Transverse colon (tissue), 4 donors: ENCODE measurements at places on chromosomes 1 and 21. TPM values are rescaled to one million over a fixed set of nuclear protein-coding genes. Genes with fewer than 3 reads are reported as not detected.

DNA sequence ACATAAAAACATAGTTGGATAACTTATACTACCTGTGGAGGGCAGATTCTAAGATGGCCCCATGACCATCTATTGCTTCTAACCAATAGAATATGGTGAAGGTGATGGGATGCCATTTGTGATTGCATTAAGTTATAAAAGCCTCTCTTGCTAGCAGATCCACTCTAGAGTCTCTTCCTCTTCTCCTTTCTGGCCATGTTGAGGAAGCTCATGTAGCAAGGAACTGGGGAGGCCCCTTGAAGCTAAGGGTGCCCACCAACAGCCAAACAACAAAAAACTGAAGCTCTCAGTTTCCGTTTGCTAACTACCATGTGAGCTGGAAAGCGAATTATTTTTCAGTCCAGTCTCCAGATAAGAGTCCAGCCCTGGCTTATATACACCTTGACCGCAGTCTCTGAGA, 16.0 kb upstream of the AGO1 start:
- no peak for DNase-seq

DNA sequence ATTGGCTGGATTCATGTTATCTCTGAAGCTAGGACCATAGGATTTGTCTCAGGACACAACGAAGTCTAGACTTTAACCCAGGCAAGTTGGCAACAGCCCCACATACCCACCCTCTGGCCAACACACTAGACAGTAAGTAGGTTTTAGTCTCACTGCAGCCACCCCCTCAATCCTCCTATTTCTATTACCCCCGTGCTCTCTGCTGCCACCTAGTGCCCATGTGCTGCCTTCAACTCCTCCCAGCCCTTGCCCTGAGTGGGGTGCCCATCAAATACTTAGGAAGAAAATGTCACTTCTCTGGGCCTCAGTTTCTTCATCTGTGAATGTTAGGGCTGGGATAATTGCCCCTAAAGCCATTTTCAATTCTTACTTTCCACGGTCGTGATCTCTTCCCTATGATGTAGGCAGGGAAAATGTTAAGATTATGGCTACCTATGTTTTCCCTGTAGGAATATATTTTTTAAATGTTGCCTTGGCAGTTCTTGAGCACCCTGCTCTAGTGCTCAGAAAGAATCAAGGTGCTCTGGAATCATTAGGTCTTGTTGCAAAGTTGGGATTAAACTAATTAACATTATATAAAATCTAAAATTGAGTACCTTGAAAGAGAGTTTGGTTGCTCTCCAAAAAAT, 213.0 kb downstream of the LMX1A start:
- peak; percentile 35 for DNase-seq

- no peak for DNase-seq
Measured at GRCh38 chr1:78606274-78606673, 14.0 kb upstream of the IFI44L start.

DNA sequence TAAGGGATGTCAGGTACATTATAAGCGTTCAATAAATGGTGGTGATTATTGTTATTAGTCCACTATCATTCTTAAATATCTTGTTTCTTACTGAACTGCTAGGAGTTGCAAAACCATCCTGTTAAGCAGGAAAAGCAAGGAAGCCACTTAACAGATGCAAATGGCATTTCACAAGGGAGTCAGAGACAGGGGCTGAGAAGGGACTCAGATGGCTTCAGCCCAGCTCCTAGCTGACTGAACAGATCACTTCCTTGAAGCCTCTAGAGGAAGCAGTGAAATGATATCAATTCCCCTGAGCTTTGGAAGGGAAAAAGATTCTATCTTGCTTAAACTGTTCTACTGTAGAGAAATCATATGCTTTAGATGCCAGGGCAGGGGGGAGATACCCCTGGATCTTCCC, 151.5 kb downstream of the ST6GALNAC5 start:
- DNase-seq = no peak

- no peak for DNase-seq
Measured at GRCh38 chr1:227077783-227078182, 137.7 kb downstream of the COQ8A start.

DNA sequence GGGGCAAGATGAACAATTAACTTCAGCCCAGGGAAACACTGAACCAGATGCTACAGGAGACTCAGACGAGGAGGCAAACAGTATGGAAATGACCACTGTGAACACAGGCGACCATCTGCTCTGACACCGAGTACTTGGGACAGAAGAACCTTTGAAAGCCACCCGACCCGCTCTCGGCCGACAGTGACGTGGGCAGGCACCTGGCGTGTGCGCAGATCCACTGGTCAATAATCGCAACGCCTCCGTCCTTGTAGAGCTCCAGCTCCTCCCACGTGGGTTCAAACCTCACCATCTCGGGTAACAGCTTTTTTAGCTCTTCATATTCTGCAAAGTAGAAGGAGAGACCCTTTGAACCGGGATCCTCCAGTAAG, 20.3 kb downstream of the POFUT2 start:
- DNase-seq = no peak

DNA sequence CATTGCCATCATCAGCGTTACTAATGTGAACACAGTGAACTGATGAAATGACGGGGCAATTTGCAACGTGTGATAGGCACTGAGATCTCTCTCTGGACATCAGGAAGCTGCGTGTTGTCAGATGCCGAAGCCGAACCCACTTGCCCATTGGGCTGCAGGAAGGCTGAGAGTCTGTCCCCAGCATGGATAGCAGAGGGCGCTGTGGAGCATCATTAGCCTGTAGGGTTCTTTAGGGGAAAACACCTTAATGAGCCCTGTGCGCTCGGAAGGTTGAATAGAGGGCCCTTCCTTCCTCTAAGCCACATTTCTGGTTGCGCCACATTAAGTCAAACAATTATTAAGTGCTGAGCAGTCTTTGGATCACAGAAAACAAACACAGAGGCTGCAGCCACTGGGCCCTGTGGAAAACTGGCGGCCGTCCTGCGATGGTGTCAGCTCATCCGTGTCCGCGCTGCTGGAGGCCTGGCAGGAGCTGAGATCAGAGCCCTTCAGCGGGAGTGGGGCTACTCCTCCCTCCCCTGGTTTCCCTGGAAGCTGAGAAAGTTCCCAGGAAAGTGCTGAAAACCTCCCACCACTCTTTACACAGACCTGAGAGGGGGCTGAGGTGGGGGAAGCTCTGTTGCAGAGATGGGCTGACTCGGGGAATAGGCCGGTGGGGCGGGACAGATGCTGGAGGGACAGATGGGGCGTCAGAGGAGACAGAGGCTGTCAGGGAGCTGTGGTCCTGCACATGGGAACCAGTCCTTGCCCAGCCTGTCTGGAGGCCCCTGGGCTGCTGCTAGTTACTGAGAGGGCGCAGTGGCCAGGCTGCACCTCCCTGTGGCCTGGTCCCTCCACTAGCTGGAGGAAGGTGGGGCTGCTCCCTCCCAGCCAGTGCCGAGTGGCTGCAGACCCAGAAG, 12.7 kb downstream of the TFF2 start:
- peak; percentile 88 for DNase-seq

DNA sequence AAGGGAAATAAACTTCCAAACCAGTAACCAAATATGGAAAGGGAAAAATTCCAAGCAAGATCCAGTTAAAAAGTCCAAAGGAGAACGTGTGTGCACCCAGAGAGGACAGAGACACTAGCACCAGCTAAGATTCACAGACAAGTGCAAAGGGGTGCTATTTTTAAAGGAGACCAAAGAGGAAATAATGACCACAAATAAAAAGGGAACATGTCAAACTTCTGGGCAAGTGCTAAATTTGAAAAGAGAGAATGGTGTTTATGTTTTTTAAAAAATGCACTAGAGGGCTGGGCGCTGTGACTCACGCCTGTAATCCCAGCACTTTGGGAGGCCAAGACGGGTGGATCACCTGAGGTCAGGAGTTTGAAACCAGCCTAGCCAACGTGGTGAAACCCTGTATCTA, 8.6 kb downstream of the JAM2 start:
- no peak for DNase-seq

The MATN1 gene
- not detected for total RNA-seq

DNA sequence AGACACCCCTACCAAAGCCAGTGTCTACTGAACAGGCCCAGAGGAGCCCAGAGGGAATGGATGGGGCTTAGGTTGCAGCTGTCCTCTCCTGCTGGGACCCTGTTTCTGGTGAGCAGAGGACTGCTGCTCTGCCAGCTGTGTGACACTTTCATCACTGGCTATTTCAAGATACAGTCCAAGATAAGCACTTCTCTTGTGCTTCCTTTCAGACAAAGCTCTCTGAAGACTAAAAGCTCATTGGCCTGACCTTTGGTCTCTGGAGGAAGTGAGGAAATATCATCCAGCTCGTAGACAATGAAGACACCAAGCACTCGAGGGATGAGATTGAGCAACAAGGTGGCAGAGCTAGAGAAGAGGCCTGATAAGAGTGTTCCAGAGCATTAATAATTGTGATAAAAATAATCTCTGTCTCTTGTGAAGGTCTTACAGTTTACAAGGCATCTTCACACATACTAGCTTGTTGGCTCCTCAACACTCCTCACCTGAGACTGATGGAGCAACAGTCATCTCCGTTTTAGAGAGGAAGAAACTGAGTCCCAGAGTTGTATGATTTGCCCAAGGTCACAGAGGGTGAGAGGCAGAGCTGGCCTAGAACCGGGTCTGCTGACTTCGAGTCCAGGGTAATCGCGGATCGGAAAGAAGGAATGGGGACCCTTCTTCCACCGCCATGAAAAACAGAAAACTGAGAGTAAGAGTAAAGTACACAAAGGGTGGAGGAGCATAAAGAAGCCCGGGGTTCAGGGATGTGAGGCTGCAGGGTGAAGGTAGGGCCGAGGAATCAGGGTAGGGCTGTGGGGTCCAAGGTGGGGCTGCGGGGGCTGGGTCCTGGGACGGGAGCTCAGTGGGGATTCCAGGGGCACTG, 666 bp downstream of the PAFAH2 start:
- DNase-seq = peak; percentile 46

DNA sequence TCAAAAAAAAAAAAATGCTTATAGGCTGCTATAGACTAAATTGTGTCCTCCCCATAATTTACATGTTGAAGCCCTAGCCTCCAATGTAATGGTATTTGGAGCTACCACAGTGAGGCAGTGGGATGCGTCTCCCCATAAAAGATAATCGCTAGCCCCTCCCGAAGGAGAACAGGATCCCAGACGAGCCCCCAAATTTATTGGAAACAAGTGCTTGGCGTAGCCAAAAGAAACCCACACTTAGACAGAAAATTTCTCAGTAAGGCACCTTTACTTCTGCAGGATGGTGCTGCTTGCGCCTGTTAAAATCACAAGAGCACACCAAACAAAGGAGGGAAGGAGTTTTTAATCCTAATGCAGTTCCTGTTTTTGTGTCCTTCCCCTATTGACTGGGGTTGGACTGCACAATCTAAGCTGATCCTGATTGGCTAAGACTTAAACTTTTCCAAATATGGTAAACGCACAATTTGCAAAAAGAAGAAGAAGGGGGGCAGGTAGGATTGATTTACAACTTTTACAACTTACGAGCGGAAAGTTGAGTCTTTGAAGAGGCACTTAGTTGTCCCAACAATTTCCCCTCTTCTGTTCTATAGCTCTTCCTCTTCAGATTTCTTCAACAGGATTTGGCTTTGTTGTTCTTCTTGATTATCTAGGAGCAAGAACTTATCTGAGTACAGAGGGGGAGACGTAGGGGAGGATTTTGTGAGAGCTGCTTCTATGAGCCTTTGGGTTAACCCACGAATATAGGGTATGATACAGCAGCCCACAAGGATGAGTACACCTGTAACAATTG, 3.0 kb upstream of the IPP start:
- no peak for DNase-seq

DNA sequence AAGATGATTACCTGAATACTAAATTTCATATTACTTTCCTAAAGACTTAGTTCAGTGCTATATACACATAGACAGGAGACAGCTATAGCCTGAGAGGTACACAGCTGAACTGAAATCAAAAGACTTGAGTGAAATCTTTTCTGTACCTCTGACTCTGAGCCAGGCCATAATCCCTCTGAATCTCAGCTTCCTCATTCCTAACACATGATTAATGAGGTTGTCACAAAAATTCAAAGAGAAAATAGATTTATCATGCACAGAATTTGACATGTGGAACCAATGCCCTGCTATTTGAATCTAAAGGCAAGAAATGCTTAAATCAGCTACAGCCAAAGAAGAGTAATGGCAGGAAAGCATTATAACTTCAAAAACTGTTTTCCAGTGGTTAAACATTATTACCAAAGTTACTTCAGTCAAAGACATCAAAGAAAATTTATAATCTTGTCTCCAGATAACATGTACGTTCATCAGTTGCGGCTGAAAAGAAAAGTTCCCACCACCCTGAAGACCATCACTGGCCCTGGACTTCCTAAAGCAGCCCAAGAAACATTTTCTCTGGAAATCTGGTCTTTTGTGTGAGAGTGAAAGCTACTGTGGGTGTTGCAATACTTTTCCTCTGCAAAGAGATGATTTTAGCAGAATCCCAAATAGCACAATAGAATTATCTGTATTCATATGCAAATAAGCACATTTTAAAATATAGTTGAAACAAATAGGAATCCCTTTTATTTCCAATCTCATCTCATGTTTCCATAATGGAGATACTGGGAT, 13.8 kb upstream of the ATP1A1 start:
- no peak for DNase-seq

The TNFSF4 gene
- total RNA-seq = 1.4 TPM

The ZNF648 gene
- 0.14 TPM for total RNA-seq

GRCh38 chr1:25246600-25247023, 642 bp downstream of the RSRP1 start:
- DNase-seq = peak; percentile 37

DNA sequence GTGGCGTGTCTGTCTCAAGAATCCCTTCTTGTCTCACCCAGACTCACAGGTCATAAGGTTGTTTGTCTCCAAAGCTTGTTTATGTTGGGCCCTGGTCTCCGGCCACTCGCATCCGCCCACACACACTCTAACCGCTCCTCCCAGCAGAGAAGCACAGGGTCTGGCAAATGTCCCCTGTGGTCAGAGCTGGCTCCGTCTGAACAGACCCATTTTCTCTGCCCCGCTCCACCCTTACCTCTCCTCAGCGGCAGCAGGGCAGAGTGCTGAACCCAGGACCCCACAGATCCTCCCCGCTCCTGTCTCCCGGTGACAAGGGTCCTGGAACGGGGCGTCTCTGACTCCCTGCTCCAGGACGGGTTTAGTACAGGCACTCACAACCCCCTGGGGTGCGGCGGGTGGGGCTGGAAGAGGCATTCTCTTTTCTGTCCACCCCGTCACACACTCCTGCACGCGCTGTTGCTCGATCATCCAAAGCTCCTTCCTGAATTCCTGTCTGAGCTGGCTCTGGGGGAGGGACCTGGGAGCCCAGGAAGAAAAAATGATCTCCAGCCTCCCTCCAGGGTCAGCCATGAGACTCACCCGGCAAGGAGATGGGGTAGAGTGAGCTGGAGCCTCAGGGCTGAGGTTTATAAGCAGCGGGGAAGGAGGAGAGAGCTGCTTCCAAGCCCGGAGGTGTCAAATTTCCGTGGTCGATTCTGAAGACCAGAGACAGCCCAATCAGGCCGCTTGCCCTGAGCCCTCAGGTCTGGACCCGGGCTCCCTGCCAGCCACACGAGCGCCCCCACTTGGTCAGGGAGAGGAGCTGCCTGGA, at the start of gene S100A13:
S100A13 (minus strand) TSS at position 602 of the 811 bp plus-strand sequence. CDS start 1,033 bp downstream, outside the sequence.
- peak; percentile 71 for DNase-seq

GRCh38 chr1:231919886-231920285, 293.3 kb downstream of the DISC1 start:
- DNase-seq = no peak

The TNFRSF9 gene
- not detected for total RNA-seq
